Hepatocyte (in vitro differentiated cells): ENCODE measurements at places on chromosomes 7 and 10. TPM values are rescaled to one million over a fixed set of nuclear protein-coding genes. Genes with fewer than 3 reads are reported as not detected.

DNA sequence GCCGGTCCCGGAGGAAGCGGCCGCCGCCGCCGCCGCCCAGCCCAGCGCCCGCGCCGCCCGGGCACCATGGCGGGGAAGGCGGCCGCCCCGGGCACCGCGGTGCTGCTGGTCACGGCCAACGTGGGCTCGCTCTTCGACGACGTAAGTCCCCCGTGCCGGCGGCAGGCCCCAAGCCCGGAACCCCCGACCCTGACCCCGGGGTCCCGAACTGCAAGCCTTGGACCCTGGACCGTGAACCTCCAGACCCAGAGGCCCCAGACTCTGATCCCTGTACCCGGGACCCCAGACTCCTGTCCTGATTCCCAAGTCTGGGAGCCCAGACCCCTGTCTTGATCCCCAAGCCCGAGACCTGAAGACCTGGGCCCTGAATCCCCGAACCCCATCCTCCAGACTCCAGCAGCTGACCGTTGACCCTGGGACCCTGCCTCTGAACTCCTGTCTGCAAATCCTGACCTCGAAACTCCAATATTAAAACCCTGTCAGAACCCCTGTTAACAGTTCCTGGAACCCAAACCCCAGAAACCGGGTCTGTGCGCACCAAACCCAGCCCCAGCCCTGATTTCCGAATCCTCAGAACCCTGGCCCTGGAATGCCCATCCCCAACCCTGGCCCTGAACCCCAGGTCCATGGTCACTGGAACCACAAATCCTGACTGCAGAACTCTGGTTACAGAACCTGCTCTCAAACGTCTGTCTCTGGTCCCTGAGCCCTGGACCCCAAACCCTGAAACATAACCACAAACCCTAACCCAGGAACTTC is 623 bp downstream of the INPP5A start:
- DNase-seq: no peak

GRCh38 chr10:123399276-123399839 is 245.2 kb downstream of the BUB3 start:
- DNase-seq: no peak

DNA sequence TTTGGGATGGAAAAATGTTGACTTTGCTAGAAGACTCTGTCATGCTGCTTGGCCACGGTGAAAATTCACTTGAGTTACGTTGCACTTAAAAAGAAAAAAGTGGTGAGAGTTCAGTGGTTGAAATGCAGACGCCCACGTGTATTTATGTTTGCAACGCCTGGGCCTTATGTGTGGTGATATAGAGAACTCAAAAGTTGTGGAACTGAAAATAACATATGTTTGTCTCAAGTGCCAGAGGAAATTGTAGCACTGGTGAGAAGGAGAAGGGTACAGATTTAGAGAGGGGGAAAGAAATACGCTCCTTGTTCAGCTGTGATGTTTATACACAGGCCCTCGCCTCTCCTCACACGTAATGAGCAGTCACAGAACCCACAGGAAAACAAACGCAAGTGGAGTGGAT is 73.6 kb downstream of the EMX2 start:
- DNase-seq: no peak

- no peak for DNase-seq
These were observed 17.9 kb upstream of the ACSM6 start for GRCh38 chr10:95176101-95176500.

GRCh38 chr7:129774359-129774758 is 162.8 kb downstream of the NRF1 start:
- DNase-seq: no peak

- no peak for DNase-seq
These were observed 285.0 kb downstream of the PHTF2 start for GRCh38 chr7:78083476-78084120.

DNA sequence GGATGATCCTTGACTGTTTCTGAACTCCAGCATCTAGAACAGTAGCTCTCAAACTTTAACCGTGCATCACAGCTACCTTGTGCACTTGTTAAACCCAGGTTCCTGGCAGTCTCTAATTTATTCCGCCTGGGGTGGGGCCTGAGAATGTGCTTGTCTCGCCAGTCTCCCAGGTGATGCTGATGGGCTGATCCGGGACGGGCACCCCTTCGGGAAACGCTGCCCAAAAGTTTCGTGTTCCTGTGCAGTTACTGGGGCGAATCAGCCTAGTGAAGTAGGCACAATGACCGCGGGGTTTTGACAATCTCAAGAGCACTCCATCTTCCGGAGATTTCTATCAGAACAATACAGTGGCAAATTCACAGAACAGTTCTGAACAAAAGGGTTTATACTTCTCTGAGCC is 29.9 kb downstream of the ADCYAP1R1 start:
- DNase-seq: no peak

DNA sequence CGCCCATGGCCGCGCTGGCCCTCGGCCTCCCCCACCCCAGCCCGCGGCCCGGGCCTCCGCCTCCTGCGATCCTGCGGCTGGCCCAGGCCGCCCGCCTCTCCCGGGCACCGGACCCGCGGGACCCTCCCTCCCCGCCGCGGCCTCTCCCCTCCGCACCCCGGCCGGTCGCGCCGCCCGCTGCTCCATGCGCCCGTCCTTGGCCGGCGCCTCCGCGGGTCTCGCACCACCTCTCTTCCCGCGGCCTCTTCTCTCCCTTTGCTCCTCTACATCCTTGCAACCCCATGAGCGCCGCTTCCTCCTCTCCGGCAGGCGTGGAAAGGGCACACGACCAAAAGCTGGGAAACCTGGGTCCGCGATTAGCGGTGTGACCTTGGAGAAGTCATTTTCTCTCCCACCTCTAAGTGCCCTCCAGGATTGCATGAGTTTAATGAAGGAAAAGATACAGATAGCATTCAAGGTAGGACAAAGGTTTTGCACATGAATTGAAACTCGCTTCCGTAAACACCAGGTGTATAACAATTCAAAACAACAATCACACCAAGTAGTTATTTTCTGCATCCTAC is 448 bp upstream of the SRPK2 start:
- peak; percentile 73 for DNase-seq

- peak; percentile 52 for DNase-seq
These were observed 74.4 kb upstream of the RSU1 start for GRCh38 chr10:16891375-16892313.

DNA sequence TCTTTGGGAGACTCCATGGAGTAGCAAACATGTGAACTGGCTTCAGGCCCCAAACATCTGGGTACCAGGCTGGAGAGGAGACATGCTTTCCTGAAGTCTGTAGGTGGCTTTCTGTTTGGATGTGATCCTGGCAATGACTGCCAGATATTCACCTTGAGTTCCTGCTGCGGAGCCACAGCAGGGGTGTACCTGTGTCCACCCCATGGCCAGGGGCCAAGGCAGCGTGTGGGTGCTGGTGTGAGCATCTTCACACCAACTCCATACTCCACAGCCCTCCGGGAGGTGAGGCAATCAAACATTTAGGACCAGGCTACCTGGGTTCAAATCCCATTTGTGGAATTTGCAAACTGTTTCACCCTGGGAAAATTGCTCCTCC is 113.0 kb downstream of the ADCY1 start:
- DNase-seq: no peak

- DNase-seq: no peak
These were observed 86.4 kb upstream of the SAMD8 start for GRCh38 chr10:75024971-75025523.

- no peak for DNase-seq
These were observed 147.3 kb upstream of the CDCA7L start for GRCh38 chr7:22093001-22093400.

DNA sequence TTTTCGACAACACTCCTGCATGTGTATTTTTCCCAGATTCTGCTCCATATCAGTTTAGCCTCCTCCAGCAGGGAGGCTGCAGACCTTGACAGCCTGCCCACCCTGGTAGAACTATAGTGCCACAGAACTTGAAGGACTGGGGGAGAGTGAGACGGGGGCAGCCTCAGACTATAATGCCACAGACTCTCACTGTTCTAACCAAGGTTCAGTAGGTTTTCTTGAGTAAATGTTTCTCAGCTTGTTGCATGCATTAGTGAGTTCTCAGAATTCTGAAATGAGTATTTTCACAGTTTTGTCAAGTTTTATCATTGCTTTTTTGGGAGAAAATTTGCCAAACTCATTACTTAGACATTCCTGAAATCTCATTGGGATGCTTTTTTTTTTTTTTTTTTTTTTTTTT is 95.9 kb downstream of the ZNRF2 start:
- DNase-seq: no peak

DNA sequence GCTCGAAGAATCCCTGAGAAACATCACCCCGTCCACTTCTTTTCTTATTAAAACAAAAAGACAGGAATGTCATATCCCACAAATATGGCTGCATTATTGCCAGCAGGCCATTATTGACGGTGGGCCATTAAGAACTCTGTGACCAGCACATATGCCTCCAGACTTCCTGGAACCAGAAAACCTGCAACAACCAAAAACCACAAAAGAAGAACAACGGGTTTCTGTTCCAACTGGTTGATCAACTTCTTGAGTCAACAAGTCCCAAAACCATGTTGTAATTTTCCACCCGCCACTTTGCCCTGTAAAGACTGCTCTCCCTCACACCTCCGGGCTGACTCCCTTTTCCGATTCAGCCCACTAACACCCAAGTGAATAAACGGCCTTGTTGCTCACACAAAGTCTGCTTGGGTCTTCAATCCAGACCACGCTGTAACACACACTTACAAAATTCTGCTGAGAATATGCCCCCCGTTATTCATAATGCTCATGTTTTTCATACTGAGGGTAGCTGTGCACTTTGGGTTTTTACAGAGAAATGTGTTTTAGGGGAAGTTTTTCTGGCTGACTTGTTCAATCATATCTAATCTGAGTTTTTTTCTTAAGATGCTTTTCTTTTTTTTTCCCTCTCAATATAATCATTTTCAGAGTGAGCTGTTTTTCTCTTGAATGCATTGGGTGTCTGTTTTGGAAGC is 20.7 kb downstream of the ZNF107 start:
- DNase-seq: no peak

GRCh38 chr7:123580406-123581161 is 21.0 kb upstream of the ASB15 start:
- DNase-seq: peak; percentile 65

- no peak for DNase-seq
These were observed 397.2 kb downstream of the SUGCT start for GRCh38 chr7:40531956-40532355.

DNA sequence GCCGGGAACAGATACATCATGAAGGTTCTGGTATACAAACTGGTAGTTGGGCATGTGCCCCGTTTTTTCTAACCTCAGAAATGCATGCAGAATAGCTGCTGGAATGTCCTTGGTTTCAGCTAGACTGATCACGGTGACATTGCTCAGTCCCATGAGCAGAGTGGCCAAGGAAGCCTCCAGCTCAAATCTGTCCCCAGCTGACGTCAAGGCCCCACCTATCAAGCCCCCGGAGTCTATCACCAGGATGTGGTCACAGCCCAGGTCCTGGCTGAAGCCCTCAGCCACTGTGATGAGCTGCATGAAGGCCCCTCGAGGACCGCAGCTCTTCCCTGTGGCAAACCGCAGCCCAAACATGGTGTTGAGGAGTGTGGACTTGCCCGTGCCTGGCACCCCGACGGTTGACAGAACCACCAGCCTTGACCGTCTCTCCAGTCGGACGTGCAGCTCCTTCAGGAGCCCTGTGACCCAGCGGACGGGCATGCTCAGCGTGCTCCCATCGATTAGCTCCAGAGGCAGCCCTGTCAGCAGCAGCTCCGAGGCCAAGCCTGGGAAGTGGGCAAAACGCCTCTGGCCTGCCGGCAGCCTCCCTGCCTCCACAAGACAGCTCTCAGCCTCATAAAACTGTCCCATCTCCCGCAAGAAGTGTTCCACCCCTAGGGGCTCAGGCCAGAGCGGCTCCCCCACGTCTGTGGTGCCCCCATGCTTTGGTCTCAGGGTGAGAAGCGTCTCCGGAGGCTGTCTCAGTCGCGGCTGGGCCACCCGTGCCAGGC is 7.8 kb upstream of the MRPS24 start:
- no peak for DNase-seq

DNA sequence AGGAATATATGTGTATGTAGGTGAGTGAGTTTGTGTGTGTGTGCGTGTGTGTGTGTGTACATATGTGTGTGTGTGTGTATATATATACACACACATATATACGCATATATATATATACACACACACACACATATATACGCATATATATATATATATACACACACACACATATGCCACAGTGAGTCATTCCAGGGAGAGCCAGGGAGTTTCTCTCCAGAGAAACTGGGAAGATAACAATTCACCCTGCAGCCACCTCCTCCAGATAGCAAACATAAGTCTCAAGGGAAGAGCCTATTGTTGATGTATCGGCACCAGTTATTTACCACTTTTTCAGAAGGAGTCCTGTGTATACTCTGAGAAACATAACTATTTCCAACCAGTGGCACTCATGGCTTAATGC is 102.3 kb upstream of the STK17A start:
- DNase-seq: no peak

- DNase-seq: no peak
These were observed 165.1 kb downstream of the AHR start for GRCh38 chr7:17463511-17464085.

DNA sequence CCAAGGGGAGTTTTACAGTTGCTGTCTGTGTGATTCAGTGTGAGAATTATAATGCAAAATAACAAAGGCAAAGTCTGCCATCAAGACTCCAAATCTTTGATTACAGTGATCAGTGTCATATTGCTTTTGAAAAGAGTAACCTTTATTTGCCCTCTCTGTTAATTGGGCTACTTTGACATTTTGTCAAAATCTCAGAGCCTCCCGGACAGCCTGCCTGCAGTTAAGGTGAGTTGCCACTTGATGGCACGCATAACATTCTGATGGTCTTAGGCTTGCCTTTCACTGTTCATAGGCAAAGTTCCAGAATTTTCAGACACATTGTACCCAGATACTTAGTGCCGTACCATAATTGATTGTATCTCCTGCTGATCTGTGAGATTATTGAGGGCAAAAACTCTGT is 253.5 kb downstream of the ABCA13 start:
- peak; percentile 44 for DNase-seq

- DNase-seq: no peak
These were observed 64.4 kb downstream of the DNAJB9 start for GRCh38 chr7:108634036-108634435.

DNA sequence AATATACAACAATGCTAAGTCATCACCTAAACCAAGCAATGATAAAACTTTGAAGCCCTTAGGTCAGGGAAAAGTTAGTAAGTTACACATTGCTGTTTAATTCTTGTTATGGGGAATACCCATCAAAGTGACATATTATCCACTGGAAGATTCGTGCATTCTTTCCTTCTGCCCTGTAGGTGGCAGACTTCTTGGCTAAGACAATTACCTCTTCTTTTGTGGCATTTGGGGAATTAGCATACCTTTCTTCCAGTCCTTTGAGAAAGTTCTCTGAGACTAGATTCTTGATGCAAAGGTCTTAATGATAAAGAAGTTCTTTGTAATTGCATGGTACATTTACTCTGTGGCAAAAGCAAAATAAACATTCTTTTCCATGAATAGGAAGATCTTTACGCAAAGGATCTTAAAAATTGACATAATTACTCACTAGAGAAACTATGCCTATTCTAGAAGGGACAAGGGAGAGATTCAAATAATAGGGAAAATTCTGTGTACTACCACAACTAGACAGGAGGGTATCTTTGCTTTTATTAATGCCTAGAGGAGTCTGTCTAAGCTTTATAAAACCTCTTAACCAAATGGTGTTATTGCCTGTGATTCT is 395.9 kb downstream of the GRM8 start:
- DNase-seq: peak; percentile 25

- no peak for DNase-seq
These were observed 779 bp upstream of the ADCK2 start for GRCh38 chr7:140671966-140672365.

GNB2 gene
- polyA plus RNA-seq: 204 and 222 TPM in 2 replicates

FEZF1 gene
- 0.13 and 0.19 TPM in 2 replicates for polyA plus RNA-seq

TMEM140 gene
- 12.9 and 23.1 TPM in 2 replicates for polyA plus RNA-seq

CYP3A4 gene
- 25.6 and 42.2 TPM in 2 replicates for polyA plus RNA-seq

SSMEM1 gene
- polyA plus RNA-seq: not detected in 2 replicates

ZNF853 gene
- 6.6 and 9.8 TPM in 2 replicates for polyA plus RNA-seq

RASA4 gene
- 13.7 and 16.2 TPM in 2 replicates for polyA plus RNA-seq

INSIG1 gene
- polyA plus RNA-seq: 152 and 196 TPM in 2 replicates

HGF gene
- polyA plus RNA-seq: 13.4 and 13.9 TPM in 2 replicates
